ENCODE measurements at places on chromosomes 13 and 19.

- DNase-seq, result no peak
Measured at GRCh38 chr19:49779731-49780555, 13.1 kb downstream of the AP2A1 start.

GRCh38 chr13:78910147-78910546, 251.2 kb upstream of the OBI1 start:
- no peak for DNase-seq

DNA sequence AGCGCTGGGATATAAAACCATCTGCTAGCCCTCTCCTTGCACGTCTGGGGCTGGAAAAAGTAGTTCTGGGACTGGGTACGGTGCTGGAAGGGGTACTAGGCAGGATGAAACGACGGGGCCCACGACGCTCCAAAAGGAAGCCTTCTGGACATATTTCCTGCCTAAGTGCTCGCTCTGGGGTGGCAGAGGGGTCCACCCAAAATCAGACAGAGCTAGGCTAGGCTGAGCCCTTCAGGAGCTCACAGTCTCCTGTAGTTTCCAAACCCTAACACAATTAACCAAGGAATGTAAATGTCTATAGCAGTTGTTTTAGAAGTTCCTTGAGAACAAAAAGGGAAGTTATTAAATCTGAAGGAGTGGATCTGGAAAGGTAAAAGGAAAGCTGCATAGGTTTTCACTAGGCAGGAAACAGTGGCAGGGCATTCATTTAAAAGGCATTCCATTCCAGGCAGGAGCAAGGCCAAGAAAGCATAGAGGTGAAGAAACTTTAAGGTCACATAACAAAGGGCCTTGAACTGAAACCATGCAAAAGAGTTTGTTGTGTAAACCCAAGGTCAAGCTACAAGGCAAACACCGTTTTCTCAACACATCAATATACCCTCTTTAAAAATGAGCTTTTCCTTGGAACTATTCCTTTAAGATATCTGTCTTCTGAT, 634 bp upstream of the DIAPH3 start:
- DNase-seq, result no peak

DNA sequence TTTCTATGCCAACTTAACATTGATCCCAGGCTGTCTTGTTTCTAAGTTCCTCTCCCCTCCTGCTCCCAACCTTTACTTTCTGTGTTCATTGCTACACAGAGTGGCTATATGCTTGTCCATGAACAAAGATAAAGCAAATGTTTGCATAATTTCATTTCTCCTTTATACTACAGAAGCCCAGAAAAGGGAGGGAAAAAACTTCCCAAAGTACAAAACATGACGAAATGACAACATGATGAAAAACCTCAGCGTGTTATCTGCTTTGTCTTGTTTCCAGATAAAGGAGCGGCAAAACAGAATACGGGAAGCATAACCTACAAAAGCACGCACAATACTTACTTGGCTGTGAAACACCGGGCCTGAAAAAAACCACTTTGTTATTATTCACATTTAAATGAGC, 336.8 kb downstream of the DNAJC15 start:
- no peak for DNase-seq

DNA sequence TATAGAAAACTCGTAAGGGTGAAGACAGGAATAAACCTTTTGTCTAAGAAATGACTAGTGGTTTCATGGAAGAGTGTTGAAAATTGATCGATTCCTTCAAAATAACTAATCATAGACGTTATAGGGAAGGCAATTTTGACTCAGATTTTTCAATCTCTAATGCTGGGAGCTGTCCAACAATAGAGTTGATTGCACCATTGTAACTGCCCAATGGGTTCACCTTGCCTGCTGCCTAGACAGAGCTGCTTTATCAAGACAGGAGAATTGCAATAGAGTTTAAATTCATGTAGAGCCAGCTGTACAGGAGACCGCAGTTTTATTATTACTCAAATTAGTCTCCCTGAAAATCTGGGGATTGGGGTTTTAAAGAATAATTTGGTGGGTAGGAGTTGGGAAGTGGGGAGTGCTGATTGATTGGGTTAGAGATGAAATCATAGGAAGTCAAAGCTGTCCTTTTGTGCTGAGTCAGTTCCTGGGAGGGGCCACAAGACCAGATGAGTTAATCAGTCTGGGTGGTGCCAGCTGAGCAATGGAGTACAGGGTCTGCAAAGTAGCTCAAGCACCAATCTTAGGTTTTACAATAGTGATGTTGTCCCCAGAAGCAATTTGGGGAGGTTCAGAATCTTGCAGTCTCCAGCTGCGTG, 16.8 kb upstream of the ADGRE2 start:
- no peak for DNase-seq

DNA sequence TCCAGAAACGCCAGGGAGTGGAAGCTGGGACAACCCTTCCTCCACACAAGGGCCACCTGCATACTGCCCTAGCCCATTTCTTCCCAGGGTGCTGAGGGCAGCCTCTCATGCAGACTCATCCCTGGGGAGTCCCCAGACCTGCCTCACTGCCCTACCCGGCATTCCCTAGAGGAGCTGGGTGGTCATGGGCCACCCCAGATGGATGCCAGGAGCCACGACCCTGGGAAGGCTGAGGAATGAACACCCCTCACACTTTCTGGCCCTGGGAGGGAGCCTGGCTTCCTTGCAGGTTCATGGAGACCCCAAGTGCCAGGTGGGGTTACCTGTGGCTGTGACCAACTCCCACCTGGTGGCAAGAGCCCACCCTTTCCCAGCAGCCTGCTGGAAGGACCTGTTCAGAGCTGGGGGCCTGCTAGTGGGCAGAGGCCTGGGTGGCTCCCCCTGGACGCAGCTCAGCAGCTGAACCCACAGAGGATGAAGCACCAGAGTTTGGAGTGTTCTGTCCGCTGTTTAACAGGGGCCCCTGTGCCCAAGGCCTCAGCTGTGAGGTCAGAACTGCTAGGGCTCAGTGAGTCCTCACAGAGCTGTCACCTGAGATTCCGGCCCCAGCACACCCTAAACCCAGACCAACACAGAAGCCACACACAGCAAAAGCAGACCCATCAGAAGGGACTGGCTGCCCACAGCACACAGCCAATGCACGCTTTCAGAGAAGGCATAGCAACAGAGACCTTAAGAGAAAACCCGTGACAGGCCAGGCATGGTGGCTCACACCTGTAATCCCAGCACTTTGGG, 6.6 kb downstream of the ACP4 start:
- DNase-seq, result no peak

DNA sequence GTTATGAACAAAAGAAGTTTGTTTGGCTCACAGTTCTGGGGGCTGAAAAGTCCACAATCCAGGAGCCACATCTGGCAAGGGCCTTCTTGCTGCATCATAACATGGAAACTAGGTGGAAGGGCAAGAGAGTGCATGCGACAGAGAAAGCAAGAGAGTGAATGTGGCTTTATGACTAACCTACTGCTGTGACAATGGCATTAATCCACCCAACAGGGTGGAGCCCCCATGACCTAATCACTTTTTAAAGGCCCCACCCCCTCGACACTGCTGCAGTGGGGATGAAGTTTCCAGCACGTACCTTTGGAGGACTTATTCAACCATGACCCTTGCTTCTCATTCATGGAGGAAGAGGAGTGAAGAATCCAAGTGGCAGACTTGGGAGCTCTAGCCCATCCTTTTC, 30.0 kb upstream of the RFXAP start:
- DNase-seq, result no peak

DNA sequence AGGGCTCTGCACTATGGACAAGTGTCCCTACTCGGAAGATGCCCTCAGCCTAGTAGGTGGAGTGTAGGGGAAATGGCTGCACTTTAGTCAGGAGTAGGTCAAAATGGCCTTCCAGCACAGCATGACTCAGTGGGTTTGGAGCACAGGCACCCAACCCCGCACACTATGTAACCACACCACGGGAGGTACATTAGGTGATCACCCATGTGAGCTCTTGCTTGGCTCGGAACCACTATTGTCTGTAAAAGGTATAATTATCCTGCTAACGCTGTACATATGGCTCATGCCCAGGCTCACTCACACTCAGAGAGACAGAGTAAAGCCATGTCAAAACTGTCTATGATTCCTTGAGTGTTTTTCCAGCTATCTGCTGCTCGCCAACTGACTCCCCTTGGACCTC, 156.9 kb upstream of the DACH1 start:
- no peak for DNase-seq

- DNase-seq, result peak; percentile 65
Measured at GRCh38 chr19:47573071-47574026, at the start of gene ZNF541. Gene ZNF541, minus strand, starts transcription at chr19:47573148. Its CDS starts 17,292 bp downstream, at chr19:47555856.

DNA sequence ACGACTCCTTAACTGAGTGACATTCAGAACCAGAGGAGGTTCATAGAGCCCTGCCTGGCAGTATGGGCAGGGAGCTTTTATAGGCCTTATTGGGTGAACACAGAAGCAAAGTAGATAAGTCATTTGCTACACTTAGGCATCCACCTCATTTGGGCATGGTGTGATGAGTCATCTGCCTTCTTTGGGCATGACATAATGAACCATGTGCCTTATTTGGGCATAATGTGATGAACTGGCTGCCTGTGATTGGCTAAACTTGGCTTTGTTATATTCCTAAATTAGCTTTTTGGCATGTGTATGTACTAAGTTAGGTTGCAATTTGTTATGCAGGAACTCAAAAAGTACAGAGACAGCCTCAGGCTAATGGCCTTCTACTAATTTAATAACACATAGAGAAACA, 2210.2 kb upstream of the PCDH20 start:
- DNase-seq, result no peak

DNA sequence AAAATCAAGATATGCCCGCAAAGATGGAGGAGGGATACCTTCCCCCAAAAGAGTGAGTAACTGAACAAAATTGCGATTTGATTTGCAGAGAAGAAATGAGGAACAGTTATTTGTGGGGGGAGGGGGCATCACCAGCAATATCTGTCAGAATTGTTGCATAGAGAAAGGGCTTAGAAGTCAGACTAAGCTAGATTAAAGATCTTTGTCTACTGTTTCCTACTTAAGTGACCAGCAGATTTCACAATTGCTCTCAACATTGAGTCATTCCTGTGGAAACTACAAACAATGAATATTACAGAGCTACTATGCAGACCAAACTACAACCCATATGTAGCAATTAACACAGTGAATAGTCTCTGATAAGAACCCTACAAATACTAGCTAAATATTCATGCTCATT, 27.4 kb downstream of the FPR3 start:
- no peak for DNase-seq

Data from dermis blood vessel endothelial cell (primary cell).